BJ (cell line): ENCODE measurements at places on chromosomes 1 and 21. TPM values are rescaled to one million over a fixed set of nuclear protein-coding genes. Genes with fewer than 3 reads are reported as not detected.

DNA sequence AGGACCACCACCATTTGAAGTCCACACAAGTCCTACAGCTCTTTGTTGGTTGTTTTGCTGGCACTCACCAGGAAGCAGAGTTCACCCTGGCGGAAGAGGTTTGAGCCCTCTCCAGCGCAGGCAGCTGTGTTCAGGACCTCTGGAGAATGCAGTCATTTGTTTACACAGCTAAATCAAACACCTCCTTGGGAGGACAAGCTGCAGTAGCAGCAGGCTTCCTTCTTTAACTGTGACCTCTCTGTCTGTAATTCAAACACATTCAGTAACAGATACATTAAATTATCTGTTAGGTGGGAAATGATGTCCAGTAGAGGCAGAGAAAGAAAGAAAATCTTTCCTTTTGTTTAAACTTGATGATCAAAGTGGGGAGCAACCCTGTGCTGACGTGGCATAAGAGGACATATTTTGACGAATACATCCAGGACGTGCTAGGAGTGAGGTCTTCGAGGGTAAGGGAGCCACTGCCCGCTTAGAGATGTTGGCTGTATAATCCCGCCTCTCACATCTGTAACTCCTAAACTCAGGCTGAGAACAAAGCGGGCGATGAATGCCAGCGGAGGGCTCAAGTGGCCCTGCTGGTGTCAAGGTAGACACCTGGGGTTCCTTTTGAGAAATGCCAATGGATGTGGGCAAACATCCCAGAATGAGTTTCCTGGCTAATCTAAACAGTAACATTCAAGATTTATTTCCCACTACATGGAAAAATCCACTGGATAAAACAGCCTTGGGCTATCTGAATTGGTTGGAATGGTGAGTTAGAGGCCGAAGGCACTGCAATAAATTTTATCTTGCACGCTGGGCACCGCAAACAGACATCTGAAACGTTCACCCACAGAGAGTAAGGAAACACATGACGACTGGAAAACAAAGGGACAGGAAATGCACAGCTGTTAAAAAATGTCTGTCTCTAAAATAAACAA is 51.7 kb downstream of the ABCA4 start:
- no peak for DNase-seq

- no peak for DNase-seq
Measured at GRCh38 chr1:153658400-153659174, at the start of gene SNAPIN. Gene SNAPIN, plus strand, starts transcription at chr1:153658703. Its CDS starts 41 bp downstream, at chr1:153658744.

DNA sequence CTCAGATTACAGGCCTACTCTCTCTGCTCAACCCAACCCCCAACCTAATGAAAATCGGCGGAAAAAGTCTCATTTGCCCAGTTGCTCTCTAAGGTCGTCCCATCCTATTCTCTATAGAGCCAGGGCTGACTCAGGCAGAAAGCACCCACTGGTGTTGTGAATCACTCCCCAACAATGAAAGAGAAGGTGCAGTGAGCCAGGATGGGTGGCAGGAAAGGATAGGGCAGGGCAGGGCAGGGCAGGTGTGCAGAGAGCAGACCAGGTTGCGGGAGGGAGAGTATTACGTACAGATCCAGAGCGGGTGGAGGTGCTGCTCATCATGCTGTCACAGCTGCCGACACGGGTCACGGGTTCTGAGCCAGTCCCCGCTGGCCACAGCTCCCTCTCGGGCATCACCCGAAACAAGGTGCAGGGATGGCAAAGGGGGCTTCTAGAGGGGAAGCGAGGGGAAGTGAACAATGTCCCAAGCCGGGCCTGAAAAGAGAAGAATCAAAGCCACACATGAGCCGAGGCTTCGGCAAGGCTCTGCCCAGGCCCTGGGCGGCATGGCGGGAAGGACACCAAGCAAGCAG is 5.3 kb downstream of the C1orf116 start:
- DNase-seq, result no peak

- DNase-seq, result no peak
Measured at GRCh38 chr1:23963617-23964234, 4.1 kb downstream of the PNRC2 start.

DNA sequence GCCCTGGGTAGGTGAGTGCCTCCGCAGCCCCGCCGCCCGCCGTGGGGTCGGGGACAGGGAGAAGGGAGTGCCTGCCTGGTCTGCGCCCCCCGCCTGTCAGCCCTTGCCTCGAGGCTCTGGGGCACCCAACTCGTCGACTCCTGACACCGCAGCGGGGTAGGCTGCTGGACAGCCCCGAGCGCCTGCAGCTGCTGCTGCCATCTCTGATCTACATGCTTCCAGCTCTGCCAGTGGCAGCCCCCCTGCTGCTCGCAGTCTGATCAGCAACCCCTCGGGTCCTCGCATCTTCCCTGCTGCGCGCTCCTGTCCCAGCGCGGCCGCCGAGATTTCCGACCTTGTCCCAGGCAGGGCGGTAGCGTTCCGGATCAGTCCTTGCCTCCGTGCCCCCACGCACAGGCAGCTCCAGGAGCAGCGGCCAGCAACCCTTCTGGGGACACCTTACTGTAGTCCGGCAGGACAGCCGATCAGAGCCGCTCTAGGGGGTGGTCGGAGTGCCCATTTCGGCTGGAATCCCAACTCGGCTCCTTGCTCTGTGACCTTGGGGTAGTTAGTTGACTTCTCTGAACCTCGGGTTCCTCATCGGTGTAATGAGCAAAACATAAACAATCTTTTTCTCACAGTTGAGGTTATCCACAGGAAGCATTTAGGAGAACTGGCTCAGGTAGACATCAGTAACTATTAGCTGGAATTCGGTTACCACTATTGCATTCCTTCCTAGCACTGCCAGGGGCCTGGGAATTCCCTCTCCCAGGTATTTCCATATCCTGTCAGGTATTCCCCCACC is 540 bp downstream of the BCAN start:
- DNase-seq, result no peak

Gene SH3BGRL3
- polyA plus RNA-seq, result 298 and 309 TPM in 2 replicates
